ENCODE measurements at places on chromosomes 6 and 20.

DNA sequence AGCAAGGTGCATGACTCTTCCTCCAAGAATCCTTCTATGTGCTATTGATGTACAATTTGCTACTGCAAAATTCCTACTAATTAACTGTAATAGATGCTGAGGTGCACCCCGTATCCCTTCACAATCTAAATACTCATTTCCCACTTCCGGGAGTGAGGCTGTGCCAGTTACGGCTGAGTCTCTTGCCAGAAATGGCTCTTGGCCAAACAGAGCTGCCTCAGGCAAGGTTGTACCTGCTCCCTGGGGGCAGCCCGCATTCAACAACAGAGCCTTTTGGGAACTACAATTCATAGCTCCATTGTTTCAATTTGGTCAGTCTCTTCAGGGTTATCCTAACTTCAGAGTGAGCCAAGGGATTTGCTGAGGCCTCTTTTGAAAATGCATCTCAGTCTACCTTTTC, 789.8 kb upstream of the MAP3K7 start:
- no peak for DNase-seq

DNA sequence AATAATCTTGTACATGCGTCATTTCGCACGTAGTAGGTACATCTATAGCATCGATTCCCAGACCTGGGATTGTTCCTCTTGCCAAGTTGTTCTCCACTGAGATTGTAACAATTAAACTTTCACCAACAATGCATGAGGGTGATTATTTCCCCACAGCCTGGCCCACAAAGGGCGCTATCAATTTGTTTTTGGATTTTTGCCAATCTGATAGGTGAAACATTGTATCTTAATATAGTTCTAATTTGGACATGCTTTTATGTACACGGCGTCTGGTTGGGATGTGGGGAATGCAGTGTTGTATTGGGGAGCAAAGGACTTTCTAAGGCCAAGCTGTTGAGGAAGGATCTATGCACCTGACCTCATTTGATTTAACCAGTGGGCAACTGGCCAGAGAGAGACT, 59.5 kb downstream of the VEGFA start:
- DNase-seq: no peak

- no peak for DNase-seq
These were observed 124.1 kb downstream of the RNF144B start for GRCh38 chr6:18511211-18511610.

- DNase-seq: no peak
These were observed 322.0 kb upstream of the SOX4 start for GRCh38 chr6:21271428-21272155.

- DNase-seq: no peak
These were observed 179.3 kb downstream of the BMP7 start for GRCh38 chr20:57087102-57087501.
